ENCODE measurements at places on chromosomes 6 and 20.
A peak's percentile ranks its signal among the peaks of the same experiment; 100 is the strongest.

GRCh38 chr6:43200541-43200940 is 18.5 kb downstream of the CUL9 start:
- peak overlapping the region; percentile 2 for H3K27ac ChIP-seq
- no peaks in the 10 kb centered on the region for H3K27me3 ChIP-seq
- H3K36me3 ChIP-seq = peaks cover 81% of the 10 kb centered on the region
- DNase-seq = no peak
- no peaks in the 10 kb centered on the region for H3K4me1 ChIP-seq
- no peak overlapping the region for H3K4me3 ChIP-seq

- H3K4me1 ChIP-seq = peaks cover 15% of the 10 kb centered on the region
- no peak overlapping the region for H3K4me3 ChIP-seq
- no peak for DNase-seq
- H3K27ac ChIP-seq = no peak overlapping the region
- peaks cover 13% of the 10 kb centered on the region for H3K36me3 ChIP-seq
These were observed 3.7 kb upstream of the RAE1 start for GRCh38 chr20:57347393-57347792.

- H3K27ac ChIP-seq = no peak overlapping the region
- no peak overlapping the region for H3K4me3 ChIP-seq
- no peak for DNase-seq
- no peaks in the 10 kb centered on the region for H3K27me3 ChIP-seq
- H3K36me3 ChIP-seq = peaks cover 86% of the 10 kb centered on the region
- H3K4me1 ChIP-seq = peaks cover 8% of the 10 kb centered on the region
These were observed 18.7 kb downstream of the ASF1A start for GRCh38 chr6:118912646-118913045.

DNA sequence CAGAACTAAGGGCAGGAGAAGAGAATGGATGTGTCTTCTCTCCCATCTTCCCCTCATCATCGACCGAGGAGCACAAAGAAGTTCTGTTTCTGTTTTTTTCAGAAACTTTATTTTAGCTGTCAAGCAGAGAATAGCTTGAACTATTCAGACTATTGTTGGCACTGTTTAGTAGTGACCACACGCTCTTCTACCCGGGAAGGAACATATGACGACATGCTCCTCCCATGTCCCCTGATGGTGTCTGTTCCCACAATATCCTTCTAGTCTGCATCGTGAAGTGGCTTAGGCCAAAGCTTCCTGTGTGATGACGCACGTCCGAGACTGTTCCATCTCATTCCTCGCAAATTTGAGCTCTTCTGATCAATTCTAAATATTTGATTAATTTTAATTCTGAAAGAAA is 27.2 kb upstream of the KIF25 start:
- H3K4me1 ChIP-seq = no peaks in the 10 kb centered on the region
- no peak overlapping the region for H3K27ac ChIP-seq
- no peak for DNase-seq
- H3K4me3 ChIP-seq = no peak overlapping the region
- peaks cover 3% of the 10 kb centered on the region for H3K27me3 ChIP-seq

- H3K4me3 ChIP-seq = no peak overlapping the region
- peaks cover 11% of the 10 kb centered on the region for H3K27me3 ChIP-seq
- H3K27ac ChIP-seq = no peak overlapping the region
- no peaks in the 10 kb centered on the region for H3K4me1 ChIP-seq
- DNase-seq = no peak
These were observed 273.8 kb downstream of the CDH4 start for GRCh38 chr20:61525781-61526431.

GRCh38 chr6:80142586-80142985 is 36.1 kb downstream of the BCKDHB start:
- H3K36me3 ChIP-seq = peaks cover 51% of the 10 kb centered on the region
- no peak overlapping the region for H3K4me3 ChIP-seq
- DNase-seq = no peak

DNA sequence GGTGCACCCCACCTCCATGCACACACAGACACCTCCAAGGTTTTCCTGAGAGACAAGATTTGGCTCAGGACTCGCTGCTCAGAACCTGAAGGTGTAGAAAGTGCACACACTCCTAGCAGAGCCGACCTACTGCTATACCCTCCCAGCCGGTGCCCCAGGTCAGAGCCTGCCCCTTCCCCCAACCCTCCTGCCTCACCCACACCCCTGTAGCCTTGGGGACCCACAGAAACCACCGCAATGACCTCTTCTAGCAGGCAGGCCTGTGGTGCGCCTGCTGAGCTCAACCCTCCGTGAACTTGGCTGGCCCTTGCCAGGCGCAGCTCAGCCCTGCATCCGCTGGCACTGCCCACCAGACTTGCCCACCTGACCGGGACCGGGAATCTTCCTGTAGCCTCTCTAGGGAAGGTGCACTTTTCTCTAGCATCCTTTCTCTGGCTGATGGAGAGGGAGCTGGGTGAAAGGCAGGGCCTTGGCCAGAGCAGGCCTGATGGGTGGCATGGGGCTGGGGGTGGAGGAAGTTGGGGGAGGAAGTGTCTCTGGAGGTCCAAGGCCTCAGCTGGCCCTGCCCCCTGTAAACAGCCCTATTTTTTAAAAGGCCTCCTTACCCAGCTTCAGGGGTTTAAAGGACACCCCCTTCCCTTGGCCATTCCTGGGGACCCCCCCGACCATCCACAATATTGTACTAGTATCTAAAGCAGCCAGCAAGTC is 36.9 kb upstream of the SLCO4A1 start:
- peaks cover 28% of the 10 kb centered on the region for H3K27me3 ChIP-seq
- H3K4me1 ChIP-seq = peaks cover 22% of the 10 kb centered on the region
- H3K4me3 ChIP-seq = no peak overlapping the region
- H3K36me3 ChIP-seq = no peaks in the 10 kb centered on the region

GRCh38 chr6:18412068-18412467 is 24.9 kb downstream of the RNF144B start:
- no peak overlapping the region for H3K4me3 ChIP-seq
- peaks cover 11% of the 10 kb centered on the region for H3K4me1 ChIP-seq
- no peak overlapping the region for H3K27ac ChIP-seq
- H3K36me3 ChIP-seq = peaks cover 6% of the 10 kb centered on the region
- no peak for DNase-seq

GRCh38 chr6:161630674-161631073 is 356.8 kb upstream of the AGPAT4 start:
- H3K27me3 ChIP-seq = no peaks in the 10 kb centered on the region
- no peaks in the 10 kb centered on the region for H3K36me3 ChIP-seq

DNA sequence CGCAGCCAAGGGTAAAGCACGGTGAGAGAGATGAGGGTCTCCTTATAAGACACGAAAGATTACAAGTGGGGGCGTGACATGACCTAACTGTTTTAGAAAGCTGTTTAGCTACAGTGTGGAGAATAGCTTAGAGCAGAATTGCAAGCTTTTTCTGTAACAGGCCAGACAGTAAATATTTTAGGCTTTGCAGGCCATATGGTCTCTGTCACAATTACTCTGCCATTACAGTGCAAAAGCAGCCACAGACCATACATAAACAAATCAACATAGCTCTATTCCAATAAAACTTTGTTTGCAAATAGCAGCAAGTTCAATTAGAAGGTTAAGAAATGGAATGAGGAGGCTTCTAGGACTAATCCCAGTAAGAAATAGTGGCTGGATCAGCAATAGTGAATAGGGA is 16.8 kb downstream of the PGM3 start:
- H3K4me3 ChIP-seq = no peak overlapping the region
- peaks cover 89% of the 10 kb centered on the region for H3K36me3 ChIP-seq
- DNase-seq = no peak

- H3K36me3 ChIP-seq = peaks cover 47% of the 10 kb centered on the region
- H3K4me3 ChIP-seq = no peak overlapping the region
- no peaks in the 10 kb centered on the region for H3K27me3 ChIP-seq
- peak overlapping the region; percentile 40 for H3K27ac ChIP-seq
- peaks cover 11% of the 10 kb centered on the region for H3K4me1 ChIP-seq
- DNase-seq = peak; percentile 78
These were observed 197.0 kb downstream of the UTRN start for GRCh38 chr6:144482142-144482541.

DNA sequence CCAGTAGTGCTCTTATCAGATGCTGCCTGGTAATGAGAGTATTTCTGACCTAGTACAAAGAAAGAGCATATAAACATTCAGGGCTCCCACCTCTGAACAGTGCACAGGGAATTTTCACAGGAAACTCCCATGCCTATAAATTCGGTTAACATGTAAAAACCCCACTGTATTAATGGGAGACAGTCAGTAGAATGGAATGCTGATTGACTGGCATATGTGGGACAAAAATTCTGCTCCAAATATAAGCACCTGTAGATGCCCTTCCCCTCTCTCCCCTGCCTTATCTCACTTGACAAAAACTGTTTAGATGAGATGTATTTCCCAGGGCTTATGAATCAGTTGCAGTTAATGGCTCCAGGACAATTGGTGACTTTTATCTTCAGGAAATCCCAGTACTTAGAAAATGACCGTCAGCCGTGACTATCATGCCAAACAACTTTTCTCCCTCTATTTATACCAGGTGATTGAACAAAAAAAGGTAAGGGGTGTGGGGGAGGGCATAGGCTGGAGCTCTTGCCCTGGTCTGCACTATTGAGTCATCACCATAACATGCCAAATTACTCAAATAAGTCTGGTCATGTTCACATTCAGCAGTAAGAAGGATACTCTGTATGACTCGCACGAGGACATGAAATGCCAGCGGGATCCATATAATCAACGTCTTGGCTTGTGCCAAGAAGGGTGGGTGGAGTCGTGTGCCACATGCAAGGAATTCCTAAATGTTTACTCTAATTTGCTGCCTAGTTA is 176.4 kb upstream of the BMP2 start:
- no peak overlapping the region for H3K4me3 ChIP-seq
- H3K4me1 ChIP-seq = no peaks in the 10 kb centered on the region
- DNase-seq = no peak
- no peaks in the 10 kb centered on the region for H3K36me3 ChIP-seq
- no peaks in the 10 kb centered on the region for H3K27me3 ChIP-seq

DNA sequence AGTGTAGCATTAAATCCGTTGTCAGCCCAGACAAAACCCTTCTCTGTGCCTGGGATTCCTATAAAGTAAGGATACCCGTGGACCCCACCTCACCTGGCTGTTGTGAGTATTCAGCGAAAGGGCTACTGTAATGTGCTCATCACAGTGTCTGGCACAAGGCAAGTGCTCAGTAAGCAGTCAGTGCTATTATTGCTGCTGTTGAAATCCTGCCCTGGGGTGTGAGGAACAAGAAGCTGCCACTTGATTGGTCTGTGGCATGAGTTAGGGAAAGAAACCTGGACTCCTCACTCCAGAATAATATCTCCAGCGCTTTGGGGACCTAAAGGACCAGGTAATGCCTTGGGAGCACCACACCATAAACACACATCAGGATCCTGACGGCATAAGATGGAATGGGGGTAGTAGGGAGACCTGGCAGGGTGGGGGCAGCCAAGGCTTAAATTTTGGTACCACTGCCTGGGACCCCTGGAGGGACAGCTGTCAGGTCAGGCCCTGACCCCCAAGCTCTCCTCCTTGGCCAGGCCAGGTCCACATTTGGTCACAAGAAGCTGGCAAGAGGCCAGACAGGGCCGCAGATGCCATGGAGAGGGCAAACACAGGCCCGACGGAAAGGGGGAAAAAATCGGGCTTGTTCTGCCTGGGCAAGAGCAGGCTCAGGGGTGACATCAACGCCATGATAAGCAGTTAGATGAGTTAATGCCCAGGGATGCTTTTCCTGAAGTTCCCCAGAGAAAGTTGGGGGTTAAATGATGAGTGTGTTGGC is 66.5 kb downstream of the MRPL14 start:
- no peak for DNase-seq
- no peaks in the 10 kb centered on the region for H3K36me3 ChIP-seq
- H3K4me3 ChIP-seq = no peak overlapping the region
- peaks cover 12% of the 10 kb centered on the region for H3K27me3 ChIP-seq
- no peak overlapping the region for H3K27ac ChIP-seq

DNA sequence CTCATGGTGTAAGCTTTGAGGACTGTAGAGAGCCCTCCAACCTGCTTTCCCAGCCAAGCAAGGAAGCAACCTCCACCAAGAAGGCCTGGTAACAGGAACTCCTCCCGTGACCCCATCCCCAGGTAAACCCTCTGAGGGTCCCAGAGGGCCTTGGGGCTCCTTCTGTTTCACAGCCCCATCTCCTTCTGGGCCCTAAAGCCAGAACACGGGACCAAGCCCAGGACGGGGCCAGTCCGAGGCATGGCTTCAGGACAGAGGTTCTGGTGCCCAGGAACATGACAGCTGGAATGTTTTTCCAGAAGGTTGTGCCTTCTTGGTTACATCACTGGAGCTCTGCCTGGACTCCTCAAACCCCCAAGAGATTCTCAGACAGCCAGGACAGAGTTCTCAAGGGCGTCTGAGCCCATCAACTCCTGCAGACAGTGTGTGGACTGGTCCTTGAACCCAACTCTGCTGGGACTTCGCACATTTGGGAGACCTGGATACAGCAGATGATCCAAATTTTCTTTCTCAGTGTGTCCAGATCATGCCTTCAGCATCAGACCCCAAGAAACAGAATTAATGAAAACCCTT is 43.1 kb downstream of the RRBP1 start:
- H3K4me1 ChIP-seq = no peaks in the 10 kb centered on the region
- no peak overlapping the region for H3K27ac ChIP-seq
- H3K36me3 ChIP-seq = peaks cover 46% of the 10 kb centered on the region

GRCh38 chr6:106800379-106800778 is 171.0 kb downstream of the QRSL1 start:
- no peak overlapping the region for H3K4me3 ChIP-seq
- H3K36me3 ChIP-seq = no peaks in the 10 kb centered on the region
- peaks cover 3% of the 10 kb centered on the region for H3K4me1 ChIP-seq
- no peak overlapping the region for H3K27ac ChIP-seq
- H3K27me3 ChIP-seq = peaks cover 48% of the 10 kb centered on the region
- DNase-seq = no peak

DNA sequence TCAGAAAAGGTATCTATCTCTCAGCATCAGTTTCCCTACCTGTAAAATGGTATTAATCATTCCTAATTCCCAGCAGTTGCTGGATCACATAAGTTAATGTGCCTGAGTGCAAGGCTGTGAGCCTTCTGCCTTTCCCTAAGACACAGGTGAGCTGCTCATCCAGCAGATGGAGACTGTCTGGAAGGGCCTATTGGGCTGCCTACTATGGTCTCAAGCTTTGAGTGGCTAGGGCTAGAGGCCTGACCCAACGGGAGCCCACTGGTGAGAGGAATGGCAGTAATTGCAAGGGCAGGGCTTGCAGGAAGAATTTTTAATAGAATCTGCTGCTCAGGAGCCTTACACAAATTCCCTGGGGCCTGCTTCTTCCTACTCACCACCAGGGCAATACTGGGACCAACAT is 4.3 kb downstream of the KHDC1 start:
- no peak overlapping the region for H3K27ac ChIP-seq
- H3K4me3 ChIP-seq = no peak overlapping the region
- H3K4me1 ChIP-seq = peaks cover 11% of the 10 kb centered on the region

GRCh38 chr20:1783245-1783644 is 112.0 kb upstream of the SIRPA start:
- DNase-seq = no peak
- H3K36me3 ChIP-seq = no peaks in the 10 kb centered on the region
- H3K27ac ChIP-seq = no peak overlapping the region
- no peaks in the 10 kb centered on the region for H3K4me1 ChIP-seq

DNA sequence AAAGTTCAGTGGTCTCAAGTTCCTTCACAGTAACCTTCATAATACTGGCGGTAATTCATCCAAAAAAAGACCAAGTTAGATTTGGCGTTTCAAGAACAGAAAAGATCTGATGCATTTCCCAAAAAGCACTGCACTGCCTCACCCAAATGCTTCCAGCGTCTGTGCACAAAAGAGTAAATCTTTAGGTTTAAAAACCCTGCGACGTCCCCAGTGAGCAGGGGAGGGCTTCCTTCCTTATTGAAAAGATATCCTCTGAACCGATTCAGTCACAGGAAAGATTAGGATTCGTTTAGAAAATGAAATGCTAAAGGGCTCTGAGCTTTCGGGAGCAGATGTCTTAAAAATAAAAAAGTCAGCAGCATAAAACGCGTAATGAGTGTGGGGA is 654 bp downstream of the TBC1D7 start:
- H3K4me1 ChIP-seq = peaks cover 32% of the 10 kb centered on the region
- no peak for DNase-seq
- H3K4me3 ChIP-seq = peak overlapping the region; percentile 92
- H3K36me3 ChIP-seq = peaks cover 49% of the 10 kb centered on the region
- peak overlapping the region; percentile 98 for H3K27ac ChIP-seq
